AG09309 (cell line): ENCODE measurements at places on chromosomes 11 and 22.

DNA sequence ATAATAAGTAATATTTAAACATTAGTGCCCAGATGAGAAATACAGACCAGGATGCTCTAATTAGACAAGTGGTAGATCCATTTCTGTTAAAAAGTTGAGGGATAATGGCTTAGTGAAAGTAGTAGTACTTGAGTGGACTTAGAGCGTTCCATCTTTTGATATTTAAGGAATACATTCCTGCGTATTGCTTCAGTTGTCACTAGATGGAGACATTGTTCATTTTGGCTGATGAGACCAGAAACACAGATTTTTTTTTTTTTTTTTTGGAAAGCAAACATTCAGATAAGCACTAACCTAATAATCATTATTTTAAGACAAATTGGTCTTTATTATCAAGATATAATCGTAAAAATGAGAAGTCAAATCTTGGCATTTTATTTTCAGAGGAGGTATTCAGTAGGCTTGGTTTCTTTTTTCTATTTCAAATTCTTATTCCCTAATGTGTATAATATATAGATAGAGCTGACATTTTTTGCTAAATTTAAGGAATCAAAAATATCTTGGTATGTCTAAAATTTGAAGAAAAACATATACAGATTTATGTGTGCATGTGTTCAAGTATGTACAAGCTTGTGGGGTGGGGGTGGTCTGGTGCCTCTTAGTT lies 92.9 kb downstream of the DYNC2H1 start:
- DNase-seq = no peak

GRCh38 chr11:124829986-124830385 lies 29.8 kb upstream of the MSANTD2 start:
- no peak for DNase-seq

GRCh38 chr11:72721689-72722049 lies 30.5 kb downstream of the ARAP1 start:
- DNase-seq = no peak

DNA sequence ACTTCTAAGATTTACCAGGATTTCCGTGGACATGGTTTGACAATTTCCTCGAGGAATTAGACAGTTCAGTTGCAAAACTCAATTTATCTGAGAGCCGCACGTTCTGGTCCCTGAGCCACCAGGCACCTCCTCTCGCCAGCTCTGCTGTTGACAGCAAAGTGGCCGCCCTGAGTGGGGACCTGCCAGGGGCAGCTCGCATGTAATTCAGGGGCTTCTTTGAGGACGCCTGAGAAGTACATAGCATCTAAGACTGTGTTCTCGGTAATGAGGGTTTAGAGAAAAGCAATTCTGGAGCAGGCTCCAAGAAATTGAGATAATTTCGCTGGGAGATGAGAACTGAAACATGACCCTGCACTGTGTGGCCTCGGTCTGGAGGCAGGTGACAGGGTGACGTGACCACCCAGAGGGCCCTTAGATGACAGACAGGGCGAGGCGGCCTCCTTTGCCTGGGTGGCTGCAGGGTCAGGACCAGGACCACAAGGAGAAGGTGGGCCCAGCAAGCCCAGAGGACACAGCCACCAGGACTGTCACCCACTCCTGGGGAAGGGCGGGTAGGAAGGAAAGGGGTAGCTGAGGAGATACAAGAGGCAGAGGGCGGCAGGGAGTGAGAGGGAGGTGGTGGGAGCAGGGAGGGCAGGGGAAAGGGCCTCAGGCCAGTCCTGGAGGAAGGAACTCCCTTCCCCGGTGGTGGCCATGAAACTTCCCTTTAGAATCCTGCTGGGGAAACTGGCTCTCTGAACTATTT lies 55.0 kb downstream of the RTL6 start:
- no peak for DNase-seq

- DNase-seq = no peak
These were observed at the start of gene YPEL4 for GRCh38 chr11:57649826-57650738. Gene YPEL4, minus strand, starts transcription at chr11:57649912. Its CDS starts 2,805 bp downstream, at chr11:57647107.

DNA sequence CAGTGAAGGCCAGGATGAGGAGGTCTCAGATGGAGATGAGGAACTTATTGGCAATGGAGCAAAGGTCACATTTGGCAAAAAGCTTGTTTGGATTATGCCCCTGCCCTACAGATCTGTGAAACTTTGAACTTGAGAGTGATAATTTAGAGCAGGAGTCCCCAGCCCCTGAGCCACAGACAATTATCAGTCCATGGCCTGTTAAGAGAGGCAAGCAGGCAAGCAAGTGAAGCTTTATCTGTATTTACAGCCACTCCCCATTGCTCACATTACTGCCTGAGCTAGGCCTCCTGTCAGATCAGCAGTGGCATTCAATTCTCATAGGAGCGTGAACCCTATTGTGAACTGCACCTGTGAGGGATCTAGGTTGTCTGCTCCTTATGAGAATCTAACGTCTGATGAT lies 1076.9 kb upstream of the TENM4 start:
- no peak for DNase-seq

DNA sequence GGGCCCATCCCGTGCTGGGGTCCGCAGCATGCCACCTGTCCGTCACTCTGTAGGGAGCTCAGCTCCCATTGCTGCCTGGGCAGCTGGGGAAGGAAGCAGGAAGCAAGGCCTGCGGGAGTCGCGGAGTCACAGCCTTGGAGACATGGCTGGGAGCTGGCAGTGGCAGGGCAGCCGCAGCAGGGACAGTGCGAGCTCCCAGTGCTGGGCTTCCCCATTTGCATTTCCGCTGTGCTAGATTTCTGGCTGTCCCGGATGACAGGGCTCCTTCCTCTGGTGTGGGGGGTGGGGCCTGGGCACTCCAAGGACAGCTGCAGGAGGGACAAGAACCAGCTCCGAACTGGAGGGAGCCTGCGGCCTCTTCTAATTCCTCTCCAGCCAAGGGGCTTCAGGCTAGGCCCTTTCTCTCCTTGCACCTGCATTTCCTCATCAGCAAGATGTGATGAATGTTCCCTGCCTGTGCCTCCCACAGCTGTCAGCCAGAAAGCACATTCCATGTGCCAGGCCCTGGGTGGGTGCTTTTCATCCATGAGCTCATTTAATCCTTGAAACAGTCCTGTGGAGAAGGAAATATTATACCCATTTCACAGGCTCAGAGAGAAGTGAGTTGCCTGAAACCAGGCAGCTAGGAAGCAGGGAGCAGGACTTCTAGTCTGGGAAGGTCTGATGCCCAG lies 48.0 kb downstream of the MYO7A start:
- DNase-seq = no peak

DNA sequence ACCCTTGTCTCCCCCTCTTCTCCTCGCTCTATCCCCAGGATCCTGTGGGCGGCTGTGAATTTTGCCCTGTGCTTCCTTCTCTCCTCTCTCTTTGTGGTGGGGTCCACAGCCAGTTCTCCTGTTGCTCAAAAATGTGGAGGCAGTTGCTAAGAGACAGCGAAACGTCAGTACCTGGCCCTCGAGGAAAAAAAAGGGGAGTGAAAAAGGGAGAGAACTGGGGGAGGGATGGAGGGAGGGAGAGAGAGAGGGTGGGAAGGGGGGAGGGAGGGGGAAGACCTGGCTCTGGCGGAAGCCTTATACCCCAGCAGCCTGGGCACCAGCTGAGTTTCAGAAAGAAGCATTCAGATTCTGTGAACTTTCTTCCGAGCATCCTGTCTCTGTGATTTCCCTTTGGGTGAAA lies 2.1 kb upstream of the LRRC55 start:
- no peak for DNase-seq
